ENCODE measurements at places on chromosomes 13 and 19.
A peak's percentile ranks its signal among the peaks of the same experiment; 100 is the strongest.

DNA sequence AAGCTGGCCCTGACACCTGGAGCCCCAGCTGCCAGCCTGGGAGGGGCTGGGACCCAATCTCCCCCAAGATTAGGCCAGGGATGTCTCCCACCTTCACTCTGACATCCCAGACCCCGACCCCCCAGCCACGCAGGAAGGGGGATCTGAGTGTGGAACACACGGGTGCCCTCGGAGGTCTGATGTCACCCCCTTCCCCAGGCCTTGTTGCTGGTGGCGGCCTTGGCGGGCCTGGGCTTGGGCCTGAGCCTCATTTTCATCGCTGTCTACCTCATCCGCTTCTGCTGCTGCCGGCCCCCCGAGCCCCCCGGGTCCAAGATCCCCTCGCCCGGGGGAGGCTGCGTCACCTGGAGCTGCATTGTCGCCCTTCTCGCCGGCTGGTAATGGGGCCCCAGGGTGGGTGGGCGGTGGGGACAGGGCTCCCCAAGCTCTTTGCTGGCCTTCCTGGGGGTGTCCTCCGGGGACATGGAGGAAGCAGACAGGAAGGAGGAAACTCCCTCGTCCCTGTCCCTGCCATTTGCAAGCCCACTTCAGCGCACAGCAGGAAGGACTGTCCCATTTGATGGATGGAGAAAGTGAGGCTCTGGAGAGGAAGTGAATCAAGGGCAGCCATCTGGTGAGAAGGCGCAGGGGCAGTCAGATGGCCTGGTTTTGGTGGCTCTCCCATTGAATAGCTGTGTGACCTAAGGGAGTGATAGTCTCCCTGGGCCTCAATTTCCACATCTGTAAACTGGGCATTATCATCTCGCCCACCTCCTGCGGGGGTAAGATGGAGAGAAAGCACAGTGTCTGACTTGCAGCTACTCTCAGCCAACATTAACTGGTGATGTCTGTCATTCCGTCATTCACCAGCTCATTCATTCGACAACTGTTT is 3.9 kb downstream of the TTYH1 start:
- no peak for DNase-seq

DNA sequence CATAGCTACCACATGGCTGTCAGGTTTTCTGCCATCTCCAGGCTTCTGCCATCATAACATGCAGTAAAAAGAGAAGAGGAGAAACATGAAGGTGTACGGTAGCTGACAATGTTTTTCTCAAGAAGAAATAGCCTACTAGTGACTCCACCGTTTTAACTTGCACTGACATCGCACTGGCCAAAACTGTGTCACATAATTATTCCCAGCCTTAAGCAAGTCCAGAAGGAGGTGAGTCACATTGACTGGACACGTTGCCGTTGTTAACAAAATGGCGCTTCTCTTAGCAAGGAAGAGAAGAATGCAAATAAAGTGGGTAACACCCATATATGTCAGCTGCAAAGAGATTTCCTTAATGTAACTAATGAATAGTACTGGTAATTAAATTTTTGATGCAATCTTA is 810.4 kb upstream of the SLC10A2 start:
- DNase-seq = no peak

DNA sequence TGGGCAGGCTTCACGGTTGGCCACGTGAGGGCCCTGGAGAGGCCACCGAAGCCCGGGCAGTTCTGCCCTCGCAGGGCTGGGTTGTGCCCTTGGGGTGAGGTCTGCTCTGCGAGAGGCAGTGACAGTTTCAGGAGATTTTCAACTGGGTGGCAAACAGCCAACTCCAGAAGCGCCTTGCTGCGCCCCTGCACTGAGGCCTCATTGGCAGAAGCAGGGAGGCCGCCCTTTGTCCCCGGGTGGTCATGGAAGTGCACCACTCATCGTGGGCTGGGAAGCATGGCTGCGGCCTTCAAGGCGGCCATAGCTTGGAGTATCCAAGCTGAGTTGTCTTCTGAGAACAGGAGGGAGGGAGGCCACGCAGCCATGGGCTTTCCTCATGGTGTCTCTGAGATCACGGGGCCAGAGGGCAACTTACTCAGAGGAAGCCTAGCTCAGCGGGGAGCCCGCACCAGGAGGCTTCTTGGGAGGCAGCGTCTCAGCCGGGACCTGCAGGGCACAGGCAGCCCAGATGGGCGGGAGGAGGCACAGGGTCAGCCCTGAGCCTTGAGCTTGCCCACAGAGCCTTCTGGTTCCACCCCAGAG is 14.8 kb downstream of the PLEKHJ1 start:
- no peak for DNase-seq

DNA sequence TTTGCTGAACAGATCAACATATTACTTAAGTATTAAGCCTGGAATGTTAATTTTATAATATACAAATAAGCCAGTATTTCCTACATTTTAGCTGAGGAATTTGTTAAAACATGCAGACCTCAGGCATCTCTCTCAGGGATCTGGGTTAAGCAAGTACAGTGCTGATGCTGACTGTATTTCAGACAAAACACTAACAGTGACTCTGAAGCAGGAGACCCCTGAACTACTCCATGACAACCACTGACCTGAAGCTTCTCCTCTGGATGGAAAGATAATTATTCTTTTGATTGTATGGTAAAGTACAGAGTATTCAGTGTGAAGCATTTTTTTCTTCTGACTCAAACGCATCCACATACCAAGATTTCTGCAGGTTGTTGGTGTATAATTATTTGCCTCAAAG is 680.8 kb downstream of the LIG4 start:
- no peak for DNase-seq

GRCh38 chr19:43636121-43636683 is 3.4 kb downstream of the CADM4 start:
- DNase-seq = no peak

DNA sequence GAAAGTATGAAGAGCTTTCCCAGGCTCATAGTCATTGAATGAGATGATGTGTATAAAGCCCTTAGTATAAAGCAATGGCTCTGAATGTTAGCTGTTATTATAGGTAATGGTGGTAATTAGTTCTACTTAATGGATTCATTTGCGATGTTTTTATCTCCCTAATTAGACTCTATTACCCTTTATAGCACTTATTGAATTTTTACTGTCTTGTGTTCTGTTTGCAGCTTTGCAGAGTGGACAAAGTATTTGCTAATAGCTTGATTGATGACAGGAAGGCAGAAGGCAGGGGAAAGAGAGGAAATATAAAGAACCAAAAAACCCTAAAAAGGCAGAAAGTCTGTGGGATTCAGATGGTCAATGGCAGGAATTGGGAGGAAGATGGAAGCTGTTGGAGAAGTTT is 524.4 kb upstream of the SPRY2 start:
- no peak for DNase-seq

- DNase-seq = no peak
Measured at GRCh38 chr19:4444765-4445741, 12.5 kb downstream of the UBXN6 start.

DNA sequence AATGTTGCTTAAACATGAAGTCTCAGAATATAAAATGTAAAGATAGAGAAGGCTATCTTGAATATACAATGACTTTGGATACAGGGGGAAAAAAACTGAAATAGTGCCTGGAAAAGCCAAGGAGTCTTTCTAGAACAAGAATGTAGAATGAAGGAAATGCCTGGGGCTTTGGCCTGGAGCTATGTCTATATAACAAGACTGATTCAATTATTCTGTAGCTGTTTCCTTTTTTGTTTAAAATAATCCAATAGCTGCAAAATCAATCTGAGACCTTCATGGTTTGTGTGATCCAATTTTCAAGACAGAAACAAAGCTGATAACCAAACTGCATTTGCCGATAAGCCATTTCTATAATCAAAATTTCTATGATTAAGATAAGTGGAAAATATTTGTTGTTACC is 530.9 kb upstream of the NBEA start:
- DNase-seq = no peak

DNA sequence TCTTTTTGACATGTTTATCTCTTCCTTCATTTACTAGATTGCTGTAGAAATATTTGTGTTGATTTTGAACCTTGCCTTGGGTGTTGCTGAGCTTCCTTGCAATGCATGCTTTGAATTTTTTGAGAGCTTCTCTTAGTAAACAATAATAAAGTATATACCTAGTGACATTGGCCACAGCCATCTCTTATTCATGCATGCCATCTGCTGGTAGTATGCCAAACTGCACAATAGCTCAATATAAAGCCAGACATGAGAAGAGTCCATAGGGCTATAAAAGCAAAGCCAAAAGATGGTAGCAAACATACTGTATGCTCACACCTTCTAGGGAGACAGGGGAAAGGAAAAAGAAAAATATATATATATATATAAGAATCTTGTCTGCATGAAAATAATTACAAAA is 18.9 kb upstream of the ZSCAN5A start:
- DNase-seq = peak; percentile 3

- DNase-seq = no peak
Measured at GRCh38 chr13:60329221-60329923, 67.6 kb upstream of the TDRD3 start.

GRCh38 chr13:111632906-111633305 is 312.5 kb downstream of the TEX29 start:
- DNase-seq = no peak

- DNase-seq = no peak
Measured at GRCh38 chr13:47226516-47226915, 329.7 kb upstream of the HTR2A start.

DNA sequence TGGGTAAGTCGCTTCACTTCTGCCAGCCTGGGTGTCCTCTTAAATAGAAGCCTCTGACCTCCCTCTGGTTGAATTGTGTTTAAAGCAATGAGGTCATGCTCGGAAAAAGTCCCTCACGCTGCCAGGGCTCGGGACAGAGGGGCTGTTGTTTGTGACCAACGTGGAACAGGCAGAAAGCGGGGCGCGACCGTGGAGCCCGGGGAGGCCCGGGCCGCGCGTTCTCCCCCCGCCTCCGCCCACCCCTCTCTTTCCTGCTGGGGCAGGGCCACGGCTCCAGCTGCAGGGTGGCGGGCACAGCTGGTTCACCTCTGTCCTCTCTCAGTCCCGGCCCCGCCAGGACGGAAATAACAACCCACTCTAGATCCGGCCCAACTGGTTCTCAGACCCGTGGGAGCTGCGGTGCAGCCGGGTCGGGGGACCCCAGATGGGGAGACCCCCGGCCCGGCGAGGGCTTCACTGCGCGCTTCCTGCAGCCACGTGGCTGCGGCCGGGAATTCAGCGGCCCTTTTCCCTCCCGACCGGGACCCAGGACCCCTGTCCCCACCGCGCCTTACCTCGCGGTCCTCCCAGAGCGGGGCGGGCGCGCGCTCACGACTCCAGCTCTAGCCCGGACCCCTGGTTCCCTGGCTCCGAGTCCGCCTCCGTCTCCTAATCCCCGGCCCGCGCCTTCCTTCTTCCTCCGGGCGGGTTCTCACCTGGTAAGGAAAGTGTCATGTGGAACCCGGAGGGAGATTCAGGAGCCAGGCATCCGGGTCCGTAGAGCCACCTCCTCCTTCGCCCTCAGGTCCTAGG is 1.9 kb downstream of the CDC42EP5 start:
- DNase-seq = no peak

DNA sequence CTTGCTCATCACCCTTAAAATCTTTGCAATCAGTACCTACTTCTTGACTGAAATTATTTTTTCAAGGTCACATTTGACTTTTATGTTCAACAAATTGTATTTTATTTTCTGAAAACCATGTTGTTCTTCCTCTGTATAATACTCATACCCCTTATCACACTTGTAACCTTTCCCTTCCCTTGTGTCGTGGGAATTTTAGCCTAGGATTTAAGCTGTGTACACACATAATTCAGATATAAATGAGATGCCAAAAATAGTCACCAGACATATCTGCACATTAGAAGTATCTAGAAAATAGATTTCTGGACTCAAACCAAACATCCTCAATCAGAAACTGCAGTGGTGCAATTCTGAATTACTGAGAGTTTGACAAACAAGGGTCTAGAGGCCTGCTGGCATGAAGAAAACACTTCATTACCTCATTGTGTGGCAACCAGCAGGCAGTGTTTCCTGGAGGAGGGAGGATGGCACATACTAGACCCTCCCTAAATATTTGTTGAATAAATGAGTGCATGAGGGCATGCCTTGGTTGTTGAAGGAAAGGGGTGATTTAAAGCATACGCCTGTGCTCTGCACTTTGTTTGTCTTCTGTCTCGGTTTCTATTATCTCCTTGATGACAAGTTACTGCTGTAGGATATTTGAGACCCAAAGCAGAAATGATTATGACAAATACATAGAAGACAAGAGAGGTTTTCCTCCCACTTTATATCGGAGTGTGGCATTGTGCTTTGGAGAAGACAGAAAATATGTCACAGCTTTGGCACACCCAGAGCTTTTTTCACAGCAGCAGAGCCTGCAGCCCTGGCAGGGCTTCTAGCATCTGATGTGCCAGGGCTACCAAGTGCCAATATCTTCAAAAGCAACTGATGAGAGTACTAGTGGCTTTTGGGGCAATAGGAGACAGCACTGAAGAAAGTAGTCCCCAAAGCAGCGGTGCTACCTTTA is 881.1 kb downstream of the PCDH9 start:
- DNase-seq = no peak

DNA sequence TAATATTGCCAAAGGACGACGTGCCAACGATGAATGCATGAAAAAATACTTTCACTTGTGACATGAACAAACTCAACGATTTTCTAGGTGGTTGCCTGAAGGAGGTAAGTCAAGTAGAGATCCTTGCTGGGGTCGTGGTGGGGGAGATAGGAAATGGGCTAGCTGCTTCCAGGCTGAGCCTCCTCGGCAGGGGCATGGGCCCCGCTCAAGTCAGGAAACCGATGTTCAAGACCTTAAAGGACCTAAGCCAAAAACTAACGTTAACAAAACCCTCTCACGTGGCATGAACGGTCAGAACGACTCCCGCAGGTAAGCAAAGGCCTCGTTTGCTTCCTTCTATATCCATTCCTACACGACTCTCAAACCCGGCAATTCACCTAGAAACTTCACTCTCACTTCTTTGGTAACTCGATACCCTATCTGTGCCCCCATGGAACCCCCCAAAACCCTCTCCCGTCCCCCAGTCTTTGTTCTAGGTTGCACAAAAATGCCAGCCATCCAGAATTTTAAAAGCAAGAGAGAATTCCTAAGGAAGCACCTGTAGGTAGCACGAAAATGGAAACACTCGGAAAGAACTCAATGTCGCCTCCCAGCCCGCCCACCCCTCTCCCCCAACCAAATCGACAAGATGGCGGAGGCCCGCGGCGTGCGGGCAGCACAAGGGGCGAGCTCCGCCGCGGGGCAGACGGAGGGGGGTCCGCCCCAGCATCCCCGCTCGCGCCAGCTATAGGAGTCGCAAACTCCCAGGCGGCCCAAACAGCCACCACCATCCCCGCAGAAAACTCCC is 13.6 kb downstream of the ACP4 start:
- no peak for DNase-seq

DNA sequence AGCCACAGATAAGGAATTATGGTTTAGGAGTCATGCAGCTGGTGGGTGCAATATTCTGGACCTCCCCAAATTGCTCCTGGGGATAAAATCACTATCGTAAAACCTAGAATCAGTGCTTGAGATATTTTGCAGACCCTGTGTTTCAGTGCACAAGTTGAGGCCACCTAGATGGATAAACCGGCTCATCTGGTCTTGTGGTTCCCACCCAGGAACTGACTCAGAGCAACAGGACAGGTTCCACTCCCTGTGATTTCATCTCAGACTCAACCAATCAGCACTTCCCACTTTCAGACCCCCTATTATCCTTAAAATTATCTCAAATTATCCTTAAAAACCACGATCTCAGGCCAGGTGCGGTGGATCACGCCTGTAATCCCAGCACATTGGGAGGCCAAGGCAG is 21.0 kb downstream of the FBXL12 start:
- DNase-seq = no peak

All from stimulated activated CD8-positive, alpha-beta memory T cell treated with anti-CD3 and anti-CD28 coated beads, Interleukin-7, amount 100 ng/mL, for 1 hour (primary cell).